Activated CD4-positive, alpha-beta T cell treated with anti-CD3 and anti-CD28 coated beads, Interleukin-2, Interleukin-6, amounts not matched to agents 100 ng/mL and 50 ng/mL, durations not matched to agents 16 hours and 8 hours (primary cell): ENCODE measurements at places on chromosomes 6 and 20.

- peak; percentile 30 for DNase-seq
Observed at GRCh38 chr6:106927531-106928398, 46.8 kb downstream of the CD24 start.

- no peak for DNase-seq
Observed at GRCh38 chr20:59784365-59784764, 149.1 kb downstream of the SYCP2 start.

- DNase-seq = peak; percentile 87
Observed at GRCh38 chr6:111992851-111993250, 61.1 kb upstream of the CCN6 start.

DNA sequence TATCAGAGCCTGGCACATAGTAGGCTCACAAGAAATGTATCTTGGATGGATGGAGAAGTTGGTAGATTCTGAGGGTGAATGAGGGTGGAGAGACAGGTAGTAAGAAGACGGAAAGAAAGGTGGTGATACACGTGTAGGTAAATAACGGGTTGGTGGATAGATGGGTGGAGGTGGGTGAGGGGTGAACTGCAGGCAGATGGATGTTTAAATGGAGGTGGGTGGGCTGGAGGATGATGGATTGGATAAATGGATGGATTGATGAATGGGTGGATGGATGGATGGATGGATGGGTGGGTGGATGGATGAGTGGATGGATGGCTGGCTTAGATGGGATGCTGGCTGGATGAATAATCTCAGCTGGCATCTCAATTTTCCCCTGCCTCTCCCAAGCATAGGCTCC lies 9.9 kb downstream of the CDH22 start:
- DNase-seq = no peak

- DNase-seq = no peak
Observed at GRCh38 chr6:166959911-166960608, 3.7 kb upstream of the RNASET2 start.

DNA sequence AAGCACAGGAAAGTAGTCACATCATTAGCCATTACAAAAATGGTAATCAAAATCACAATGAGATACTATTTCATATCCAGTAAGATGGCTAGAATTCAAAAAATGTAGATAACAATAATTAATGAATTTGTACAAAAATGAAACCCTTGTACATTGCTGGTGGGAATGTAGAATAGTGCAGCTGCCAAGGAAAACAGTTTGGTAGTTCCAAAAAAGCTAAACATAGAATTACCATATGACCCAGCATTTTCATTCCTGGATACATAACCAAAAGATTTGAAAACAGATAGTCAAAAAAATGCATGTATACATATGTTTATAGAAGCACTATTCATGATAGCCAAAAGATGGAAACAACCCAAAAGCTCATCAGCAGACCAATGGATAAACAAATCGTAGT lies 251.1 kb upstream of the RAB32 start:
- DNase-seq = no peak

GRCh38 chr6:155158030-155158843 lies 105.6 kb upstream of the CLDN20 start:
- peak; percentile 42 for DNase-seq

DNA sequence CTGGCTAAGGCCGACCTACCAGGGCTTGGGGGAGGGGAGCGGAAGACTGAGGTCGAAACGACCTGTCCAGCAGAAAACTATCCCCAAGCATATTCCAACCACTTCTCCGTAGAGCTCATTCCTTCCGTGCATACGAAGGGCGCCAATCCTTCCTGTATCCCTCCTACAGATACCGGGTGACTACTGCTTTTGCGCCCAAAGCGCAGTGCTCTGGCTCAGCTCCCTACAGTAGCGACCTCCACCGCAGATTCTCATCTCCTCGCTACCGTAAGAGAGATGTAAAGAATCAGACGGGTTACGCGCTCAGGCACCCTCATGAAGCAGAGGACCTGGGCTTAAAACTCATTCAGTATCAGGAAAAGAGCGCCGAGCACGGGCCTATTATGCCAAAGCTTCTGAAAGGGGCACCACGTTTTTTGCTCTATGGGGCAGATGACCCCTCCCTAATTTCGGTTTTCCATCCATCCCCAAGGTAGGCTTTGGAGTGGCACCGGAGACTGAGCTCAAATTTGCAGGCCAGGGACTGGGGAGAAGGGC lies 563 bp upstream of the NNAT start:
- DNase-seq = no peak

GRCh38 chr20:57609086-57609841 lies 11.0 kb downstream of the ZBP1 start:
- no peak for DNase-seq

DNA sequence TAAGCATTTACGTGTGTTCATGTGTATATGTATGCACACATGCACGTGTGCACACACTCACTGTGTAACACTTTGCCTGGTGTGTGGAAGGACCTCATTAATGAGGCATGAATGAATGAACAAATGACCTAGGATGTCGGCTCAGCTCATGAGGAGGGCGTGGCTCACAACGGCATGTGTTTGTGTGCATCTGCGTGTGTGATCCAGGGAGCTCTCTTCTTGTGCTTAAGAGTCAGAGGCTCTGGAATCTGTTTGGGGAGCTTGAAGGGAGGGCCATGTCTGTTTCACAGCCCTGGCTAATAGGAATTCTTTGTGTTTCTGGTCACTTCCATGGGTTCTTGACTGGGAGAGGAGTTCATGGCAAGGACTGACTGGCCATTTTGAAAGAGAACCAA lies 32.7 kb downstream of the TOX2 start:
- DNase-seq = no peak

DNA sequence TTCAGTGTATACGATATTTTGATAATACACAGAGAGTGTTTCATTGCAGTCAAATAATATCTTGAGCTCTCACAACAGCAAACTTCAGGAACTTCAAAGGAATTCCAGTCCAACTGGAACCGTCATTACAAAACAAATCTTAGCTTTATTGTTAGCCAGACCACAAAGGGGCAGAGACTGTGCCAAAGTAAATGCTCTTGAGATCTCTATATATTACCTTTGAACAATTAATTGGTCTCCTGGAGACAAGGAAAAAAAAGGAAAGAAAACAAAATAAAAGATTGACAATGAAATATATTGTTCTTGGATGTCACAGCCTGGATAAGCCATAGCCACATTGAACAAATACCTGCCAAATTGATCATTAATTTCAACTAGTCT lies 70.0 kb downstream of the FOXC1 start:
- no peak for DNase-seq

DNA sequence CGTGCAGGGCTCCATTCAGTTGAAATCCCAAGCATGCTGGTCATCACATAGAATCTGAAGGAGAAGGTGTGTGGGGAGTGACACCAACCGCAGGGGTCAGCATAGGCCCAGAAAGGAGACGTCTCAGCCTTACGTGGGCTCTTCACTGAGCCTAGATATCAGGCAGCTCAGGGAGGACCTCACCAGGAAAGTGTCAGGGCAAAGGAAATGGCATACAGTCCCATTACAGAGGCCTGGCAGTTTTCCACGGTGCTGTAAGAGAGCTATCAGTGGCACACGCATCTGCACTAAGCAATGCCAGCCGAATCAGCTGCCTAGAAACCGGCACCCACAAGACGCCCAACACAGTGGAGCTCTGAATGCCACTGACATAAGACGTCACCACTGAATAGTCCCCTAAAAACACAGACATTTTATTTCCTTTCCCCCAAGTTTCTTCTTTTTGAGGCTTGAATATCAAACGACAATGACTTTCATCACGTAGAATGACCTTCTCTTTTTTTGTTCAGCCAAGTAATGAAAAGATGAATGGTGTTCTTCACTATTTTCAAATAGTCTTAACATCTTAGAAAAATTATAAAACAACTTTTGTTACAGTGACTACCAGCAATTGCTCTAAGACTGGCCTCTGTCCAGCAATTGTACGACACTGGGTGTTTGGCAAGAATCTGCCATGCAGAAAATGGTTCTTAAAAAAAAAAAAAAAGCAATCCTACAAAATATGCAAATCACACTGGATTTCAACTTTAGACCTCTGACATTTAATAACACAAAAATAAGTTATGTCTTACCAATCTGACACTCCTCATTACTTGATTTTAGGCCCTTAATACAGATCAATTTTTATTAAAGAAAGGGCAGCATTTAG lies 88.9 kb upstream of the FOXQ1 start:
- no peak for DNase-seq

- no peak for DNase-seq
Observed at GRCh38 chr6:40358473-40359460, 228.4 kb downstream of the LRFN2 start.

- no peak for DNase-seq
Observed at GRCh38 chr20:49511788-49512525, 29.5 kb upstream of the KCNB1 start.

- no peak for DNase-seq
Observed at GRCh38 chr20:20815711-20816455, 103.4 kb upstream of the RALGAPA2 start.

- DNase-seq = no peak
Observed at GRCh38 chr6:24668997-24669361, 2.1 kb downstream of the ACOT13 start.

DNA sequence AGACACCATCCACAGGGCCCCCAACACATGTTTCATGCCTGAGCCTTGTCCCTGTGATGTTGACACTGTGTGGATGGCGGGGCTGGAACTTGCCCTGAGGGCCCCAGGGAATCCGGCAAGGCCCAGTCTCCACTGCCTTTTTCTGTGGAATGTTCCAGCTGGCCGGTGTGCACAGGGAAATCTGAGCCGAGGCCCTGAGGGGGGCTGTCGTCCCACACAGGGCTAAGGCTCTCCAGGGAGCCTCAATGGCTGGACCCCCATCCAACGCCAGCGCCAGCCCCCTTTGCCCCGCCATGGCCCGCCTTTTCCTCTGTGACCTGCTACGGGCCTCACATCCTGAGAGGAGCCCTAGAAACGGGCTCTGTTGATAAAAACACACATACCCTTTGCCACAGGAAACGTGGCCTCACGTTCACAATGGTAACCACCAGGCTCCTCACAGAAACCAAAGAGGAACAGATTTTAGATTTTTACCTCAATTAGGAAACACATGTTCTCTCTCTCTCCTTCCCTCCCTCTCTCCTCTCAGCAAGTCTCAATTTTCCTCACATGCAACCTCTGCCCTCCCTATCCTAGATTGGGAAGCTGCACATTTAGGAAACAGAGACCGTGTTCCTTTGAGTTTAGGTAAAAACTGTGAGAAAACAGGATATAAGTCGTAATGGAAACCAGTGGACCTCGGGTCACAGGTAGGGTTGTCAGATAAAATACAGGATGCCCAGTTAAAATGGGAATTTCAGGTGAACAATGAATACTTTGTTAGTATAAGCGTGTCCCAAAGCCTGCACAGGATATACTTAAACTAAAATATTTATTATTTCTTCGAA lies 13.7 kb upstream of the ZNF831 start:
- peak; percentile 82 for DNase-seq

DNA sequence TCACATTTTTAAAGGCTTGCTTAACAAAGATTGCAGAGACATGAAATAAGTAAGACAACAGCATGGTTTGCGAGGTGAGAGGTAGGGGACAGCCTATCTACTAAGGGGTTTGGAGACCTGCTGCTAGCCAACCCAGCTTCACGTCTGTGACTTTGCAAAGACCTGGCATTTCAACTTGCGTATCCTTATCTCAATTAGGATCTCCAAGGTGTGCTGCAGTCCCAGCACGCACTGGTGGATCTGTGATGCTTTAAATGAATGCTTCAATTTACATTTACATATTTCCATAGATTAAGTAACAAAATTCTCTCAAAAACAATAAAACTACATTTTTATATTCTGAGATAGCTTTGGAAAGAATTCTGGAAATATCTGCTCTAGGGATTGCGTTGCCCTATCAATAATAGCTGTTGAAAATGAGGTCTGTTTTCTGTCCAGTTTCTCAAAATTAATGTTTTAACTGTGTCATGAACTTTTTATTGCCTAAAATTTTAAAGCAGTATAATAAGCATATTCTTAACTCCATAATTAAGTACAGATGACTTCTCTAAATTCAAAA lies 124.4 kb upstream of the EDN1 start:
- DNase-seq = no peak

DNA sequence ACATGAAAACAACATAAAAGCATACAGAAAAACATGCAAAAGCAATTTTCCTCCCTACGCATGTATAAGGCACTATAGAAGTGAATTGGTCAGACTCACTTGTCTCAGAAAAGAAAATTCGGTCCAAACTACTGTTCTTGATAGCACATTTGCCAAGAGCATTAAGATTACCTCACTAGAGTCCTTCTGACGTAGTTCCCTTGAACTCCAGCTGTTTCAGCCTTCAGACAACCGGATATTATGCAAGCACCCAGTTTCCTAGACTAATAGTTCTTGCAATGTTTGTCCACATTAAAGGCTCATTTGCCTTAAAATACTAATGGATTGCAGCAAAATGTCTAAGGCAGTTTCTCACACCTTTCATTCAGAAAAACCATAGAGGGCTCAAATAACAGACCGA lies 2.5 kb upstream of the CASS4 start:
- DNase-seq = no peak
